ENCODE measurements at places on chromosomes 13 and 19.

DNA sequence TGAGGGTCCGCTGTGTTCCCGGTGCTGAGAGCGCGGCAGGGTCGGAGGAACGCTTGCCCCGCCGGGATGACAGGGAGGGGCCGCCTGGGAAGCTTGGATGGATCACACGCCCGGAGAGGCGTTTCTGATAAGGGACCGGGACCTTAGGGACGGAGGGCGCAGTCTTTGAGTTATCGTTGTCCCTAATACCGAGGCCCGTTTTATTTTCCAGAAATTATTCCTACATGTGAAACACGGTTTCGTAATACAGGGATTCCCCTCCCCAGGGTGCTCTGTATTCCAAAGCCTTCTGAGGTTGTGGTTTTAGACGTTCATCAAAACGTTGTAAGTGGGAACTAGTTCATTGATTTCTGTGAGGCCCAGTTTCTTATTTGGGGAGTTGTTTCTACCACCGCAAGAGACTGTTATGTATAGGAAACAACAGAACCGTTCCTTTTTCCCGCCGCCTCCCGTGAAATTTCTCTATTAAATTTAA is 752 bp downstream of the PDCD5 start:
- DNase-seq: no peak

DNA sequence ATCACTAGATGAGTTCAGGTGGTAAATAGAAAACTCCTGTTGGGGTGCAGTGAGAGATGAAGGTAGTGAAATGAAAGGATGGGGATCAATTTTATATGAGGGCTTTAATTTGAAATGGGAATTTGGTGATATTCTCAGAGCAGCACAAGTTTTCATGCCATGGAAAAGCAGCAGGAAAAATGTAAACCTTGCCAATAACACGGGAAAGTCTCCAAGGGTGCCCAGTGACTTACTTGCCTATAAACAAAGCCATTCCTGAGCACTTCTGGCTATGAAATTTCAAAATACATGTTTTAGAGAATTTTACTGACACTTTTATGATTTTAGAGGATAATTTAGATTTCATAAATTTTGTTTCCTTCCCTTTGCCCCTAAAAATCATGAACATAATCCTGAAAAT is 16.4 kb upstream of the FLT3 start:
- no peak for DNase-seq

- DNase-seq: no peak
These were observed 4.6 kb downstream of the MRPL54 start for GRCh38 chr19:3767050-3767449.

DNA sequence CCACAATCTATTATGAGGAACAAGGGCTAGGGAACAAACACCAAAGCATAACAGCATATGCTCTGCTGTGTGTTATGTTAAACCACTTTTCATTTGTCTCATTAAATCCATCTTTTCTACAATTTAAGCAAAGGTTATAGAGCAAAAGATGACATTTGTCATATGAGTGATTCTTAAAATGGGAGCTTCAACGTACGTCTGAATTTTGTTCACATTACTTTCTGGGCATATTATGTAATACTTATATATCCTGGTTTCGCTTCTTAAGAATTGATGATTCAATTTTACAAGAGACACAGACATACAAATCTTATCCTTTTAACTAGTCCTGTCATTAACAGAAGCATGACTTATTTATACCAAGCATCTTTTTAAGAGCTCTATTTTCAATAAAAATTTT is 3.3 kb upstream of the TPP2 start:
- no peak for DNase-seq

DNA sequence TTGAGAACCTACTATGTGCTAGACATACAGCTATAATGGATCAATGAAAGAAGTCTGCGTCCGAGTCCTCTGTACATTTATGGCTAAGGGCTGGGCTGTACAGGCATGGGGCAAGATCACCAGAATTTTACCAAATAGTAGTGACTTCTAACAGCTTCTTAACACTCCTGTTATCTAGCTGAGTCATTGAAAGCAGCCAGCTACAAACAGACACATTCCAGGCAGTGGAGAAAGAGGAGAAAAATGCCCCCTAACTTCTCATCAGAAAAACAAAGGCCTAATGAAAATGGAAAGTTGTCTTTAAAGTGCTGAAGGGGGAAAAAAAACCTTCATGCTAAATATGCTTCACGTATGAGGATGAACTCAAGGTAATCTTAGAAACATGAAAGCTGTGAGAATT is 14.3 kb upstream of the ZNF667 start:
- no peak for DNase-seq

DNA sequence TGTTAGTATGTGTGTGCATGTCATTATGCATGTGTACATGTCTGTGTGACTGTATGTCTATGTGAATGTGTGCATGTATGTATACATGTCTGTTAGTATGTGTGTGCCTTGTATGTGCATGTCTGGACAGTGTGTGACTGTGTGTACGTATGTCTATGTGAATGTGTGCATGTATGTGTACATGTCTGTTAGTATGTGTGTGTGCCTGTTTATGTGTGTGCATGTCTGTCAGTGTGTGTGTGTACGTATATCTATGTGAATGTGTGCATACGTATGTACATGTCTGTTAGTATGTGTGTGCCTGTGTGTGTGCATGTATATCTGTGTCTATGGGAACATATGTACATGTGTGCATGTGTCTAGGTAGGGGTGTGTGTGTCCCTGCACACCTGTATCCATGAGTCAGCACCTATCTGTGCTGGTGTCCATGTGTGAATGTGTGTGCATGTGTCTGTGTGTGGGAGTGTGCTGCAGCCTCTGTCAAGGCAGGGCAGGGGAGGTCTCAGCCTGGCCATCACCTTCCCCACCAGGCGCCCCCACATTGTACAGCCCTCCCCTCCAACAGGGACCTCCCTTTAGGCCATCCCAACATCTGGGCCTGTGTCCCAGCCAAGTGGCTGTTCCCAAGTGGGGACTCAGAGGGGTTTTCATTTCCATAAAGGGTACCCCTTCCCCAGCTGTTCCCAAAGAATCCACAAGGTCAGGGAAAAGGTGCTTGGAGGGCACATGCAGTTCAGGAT is 4.4 kb downstream of the GAS6 start:
- no peak for DNase-seq

DNA sequence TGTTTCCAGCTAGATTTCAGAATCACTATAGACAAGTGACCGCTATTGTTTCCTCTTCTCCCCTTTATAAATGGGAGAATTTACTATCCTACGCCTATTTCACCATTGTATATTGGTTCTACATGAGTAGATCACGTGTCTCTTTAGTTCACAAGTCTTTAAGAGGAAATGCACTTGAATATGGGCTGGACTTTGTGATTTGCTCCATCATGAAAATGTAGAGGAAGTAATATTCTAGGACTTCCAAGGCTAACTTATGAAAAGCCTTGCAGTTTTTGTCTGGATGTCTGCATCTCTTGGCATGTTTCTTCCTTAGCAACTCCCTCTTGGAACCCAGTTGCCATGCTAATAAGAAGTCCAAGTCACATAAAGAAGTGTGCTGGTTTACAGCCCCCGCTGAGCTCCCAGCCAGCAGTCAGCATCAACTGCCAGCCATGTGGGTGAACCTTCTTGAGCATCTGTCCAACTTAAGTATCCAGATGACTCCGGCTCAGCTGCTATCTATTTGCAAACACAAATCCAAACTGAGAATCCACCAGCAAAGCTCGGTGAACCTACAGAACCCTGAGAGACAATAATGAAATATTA is 4.8 kb upstream of the FBXL3 start:
- no peak for DNase-seq

GRCh38 chr13:49132479-49133002 is 87.6 kb upstream of the MLNR start:
- DNase-seq: no peak

DNA sequence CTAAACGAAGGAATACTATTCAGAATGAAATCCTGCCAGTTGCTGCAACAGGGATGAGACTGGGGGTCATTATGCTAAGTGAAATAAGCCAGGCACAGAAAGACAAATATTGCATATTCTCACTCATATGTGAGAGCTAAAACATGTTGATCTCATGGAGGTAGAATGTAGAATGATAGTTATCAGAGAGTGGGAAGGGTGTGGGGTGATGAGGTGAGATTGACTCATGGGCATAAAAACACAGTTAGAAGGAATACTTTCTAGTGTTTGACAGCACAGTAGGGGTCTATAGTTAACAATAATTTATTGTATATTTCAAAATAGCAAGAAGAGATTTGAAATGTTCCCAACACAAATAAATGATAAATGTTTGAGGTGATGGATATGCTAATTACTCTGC is 7.8 kb upstream of the OR7C2 start:
- DNase-seq: no peak

DNA sequence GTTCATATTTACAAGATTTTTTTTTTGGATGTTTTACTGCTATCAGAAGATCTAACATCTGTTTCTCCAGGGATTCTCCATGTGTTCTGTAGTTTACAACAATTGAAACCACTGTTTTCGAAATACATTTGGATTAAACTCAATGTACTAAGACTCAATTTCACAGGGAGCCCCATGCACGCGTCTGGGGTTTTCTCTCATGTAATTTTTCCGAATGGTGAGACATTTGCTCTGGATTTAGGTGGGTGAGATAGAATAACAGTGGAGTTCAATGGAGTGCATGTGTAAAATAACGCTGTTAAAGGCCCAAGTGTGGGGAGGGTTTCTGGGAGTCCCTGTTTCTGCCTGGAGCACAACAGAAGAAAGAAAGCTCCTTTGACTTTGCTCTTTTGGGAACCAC is 330.3 kb downstream of the TSHZ3 start:
- no peak for DNase-seq

GRCh38 chr19:6452899-6453298 is 6.7 kb downstream of the SLC25A23 start:
- DNase-seq: no peak

DNA sequence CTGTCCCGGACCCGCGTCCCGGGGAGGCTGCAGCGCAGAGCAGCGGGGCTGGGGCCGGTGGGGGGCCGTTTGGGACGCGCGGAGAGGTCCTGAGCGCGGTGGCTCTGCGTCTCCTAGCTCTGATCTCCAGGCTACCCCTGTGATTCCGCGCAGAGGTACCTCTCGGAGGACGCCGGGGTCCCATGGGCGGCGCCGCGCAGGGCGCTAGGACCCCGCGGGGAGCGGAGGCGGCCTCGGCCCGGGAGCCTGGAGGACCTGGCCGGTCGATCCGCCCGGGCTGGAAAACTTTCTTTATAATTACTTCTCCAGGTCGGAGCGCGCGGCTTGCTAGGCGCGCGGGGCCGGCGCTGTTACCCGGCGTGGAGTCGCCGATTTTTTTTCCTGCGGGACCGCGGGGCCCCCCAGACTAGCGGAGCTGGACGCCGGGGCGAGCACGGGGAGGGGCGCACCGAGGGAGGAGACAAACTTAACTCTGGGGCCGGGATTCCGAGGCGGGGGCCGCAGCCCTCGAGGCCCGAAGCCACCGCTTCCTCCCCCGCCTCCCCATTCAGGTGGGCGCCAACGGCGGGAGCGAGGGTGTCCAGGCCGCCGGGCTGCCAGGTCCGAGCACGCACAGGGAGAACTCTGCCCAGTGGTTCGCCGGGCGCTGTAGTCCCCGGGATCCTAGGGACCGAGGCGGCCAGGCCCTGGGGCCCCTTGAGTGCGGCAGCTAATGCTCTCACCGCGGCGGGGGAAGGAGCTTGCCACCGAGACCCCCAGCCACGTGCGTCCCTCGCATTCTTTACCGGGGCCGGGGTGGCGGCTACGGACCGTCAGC is 848 bp upstream of the CEBPA start:
- peak; percentile 46 for DNase-seq

DNA sequence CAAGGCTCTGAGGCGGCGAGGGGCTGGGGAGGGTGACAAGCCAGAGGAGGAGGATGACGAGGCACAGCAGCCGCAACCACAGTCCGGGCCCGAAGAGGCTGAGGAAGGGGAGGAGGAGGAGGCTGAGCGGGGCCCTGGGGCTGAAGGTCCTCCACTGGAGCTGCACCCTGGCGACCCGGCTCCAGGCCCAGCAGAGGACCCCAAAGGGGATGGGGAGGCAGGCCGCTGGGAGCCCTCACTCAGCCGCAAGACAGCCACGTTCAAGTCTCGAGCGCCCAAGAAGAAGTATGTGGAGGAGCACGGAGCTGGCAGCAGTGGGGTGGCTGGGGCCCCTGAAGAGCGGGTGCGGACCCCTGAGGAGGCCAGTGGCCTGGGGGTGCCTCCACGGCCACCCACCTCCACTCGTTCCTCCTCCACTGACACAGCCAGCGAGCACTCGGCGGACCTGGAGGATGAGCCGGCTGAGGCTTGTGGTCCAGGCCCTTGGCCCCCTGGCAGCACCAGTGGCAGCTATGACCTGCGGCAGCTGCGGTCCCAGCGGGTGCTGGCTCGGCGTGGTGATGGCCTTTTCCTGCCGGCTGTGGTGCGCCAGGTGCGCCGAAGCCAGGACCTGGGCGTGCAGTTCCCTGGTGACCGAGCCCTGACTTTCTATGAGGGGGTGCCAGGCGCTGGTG is 2.9 kb downstream of the CIC start:
- no peak for DNase-seq

DNA sequence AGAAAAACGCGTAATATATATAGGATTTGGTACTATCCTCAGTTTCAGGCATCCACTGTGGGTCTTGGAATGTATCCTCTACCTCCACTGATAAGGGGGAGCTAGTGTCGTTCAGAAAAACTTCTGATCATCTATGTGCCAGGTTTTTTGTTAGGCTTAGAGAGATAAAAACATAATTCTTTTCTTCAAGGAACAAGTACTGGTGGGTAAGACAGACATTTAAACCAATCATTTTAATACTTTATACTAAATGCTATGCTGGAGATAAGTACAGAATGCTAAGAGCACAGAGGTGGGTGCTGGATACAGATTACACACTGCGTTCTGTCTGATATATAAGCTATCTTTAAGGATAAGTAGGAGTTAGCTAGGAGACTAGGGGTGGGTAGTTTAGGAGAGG is 166.1 kb downstream of the PDS5B start:
- no peak for DNase-seq

- no peak for DNase-seq
These were observed 14.1 kb downstream of the ZNF490 start for GRCh38 chr19:12596485-12596884.

- no peak for DNase-seq
These were observed 60.5 kb downstream of the CCNE1 start for GRCh38 chr19:29872224-29872731.

GRCh38 chr19:3250675-3251074 is 26.2 kb downstream of the CELF5 start:
- DNase-seq: peak; percentile 61

DNA sequence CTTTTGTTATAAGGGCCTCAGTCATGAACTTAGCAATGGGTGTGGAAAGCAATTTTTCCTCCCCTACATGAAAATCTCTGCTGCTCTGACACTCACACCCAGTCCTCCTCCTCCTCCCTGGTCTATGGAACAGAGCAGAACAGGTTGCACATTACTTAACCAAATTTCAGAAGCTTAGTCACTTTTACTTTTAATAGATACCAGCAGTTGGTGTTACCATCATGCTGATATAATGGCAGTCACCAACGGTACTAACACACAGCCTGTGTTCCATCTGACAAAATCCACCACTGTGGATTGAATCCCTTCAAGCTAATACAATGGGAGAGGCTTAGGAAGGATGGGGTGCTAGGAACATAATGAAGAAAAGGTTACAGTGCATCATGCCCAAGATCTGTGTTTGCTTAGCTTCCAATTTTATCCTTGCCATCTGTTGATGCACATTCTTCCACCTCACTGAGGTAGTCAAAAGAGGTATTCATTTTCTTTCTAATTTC is 9.8 kb downstream of the TPT1 start:
- no peak for DNase-seq

GRCh38 chr13:45519493-45519892 is 54.8 kb downstream of the COG3 start:
- DNase-seq: no peak
